ENCODE measurements at places on chromosomes 2 and 18. TPM values are rescaled to one million over a fixed set of nuclear protein-coding genes. Genes with fewer than 3 reads are reported as not detected.

The SLC9A2 gene
- not detected for total RNA-seq

The TUBA3E gene
- total RNA-seq: not detected

The TCF7L1 gene
- total RNA-seq: 1.4 TPM

The PAX3 gene
- not detected for total RNA-seq

The IL1R2 gene
- 6.1 TPM for total RNA-seq

The MAP3K2 gene
- 20.2 TPM for total RNA-seq

The IL37 gene
- total RNA-seq: not detected

The MOCOS gene
- total RNA-seq: 1.4 TPM

The COL6A3 gene
- 2,045 TPM for total RNA-seq

The SPATA3 gene
- total RNA-seq: not detected

The CFAP65 gene
- total RNA-seq: not detected

The FBXO15 gene
- not detected for total RNA-seq

The TDRD15 gene
- total RNA-seq: not detected

The SULT1C2 gene
- total RNA-seq: not detected

The UGT1A5 gene
- not detected for total RNA-seq

The IL36G gene
- not detected for total RNA-seq

The UGT1A6 gene
- not detected for total RNA-seq

The GULP1 gene
- total RNA-seq: 64.2 TPM

The BOLL gene
- total RNA-seq: 0.08 TPM

The ZSWIM2 gene
- total RNA-seq: not detected

The SKOR2 gene
- total RNA-seq: not detected

The GALNT1 gene
- 64.6 TPM for total RNA-seq

The CHN1 gene
- total RNA-seq: 80.9 TPM

The ERMN gene
- total RNA-seq: not detected

The MAP3K19 gene
- not detected for total RNA-seq

The FSIP2 gene
- total RNA-seq: 0.24 TPM

The SERPINB3 gene
- under 0.01 TPM for total RNA-seq

The RNF152 gene
- total RNA-seq: 10.0 TPM

The ARID5A gene
- total RNA-seq: 11.2 TPM
